EH (cell line): ENCODE measurements at places on chromosomes 6 and 20.

DNA sequence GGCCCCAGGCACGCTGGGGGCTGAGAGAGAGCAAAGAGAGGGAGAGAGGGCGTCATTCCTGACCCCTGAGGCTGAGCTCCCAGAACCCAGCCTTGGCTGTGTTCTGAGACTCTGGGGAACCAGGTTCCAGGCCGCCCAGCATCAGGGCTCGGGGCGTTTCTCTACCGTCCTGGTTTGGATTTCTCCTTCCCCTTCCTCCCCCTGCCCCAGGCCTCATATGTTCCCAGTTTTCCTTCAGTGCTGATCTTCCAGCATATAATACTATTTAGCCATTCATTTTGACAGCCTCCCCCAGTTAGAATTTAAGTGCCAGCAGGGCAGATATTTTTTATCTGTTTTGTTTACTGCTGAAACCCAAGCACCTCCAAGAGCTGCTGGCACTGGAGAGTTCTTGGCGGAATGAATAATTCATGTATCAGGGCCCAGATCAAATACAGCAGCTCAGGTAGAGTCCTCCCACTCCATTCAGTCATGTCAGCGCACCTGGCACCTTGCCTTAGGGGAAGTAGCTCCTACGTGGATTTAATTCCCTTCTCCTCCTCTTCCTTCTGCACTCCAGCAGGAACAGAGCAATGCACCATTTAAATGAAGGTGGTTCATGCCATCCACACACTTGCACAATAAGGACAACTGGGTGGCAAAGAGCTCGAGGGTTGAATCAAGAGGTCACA is 23.4 kb upstream of the FRMD1 start:
- no peak for DNase-seq

DNA sequence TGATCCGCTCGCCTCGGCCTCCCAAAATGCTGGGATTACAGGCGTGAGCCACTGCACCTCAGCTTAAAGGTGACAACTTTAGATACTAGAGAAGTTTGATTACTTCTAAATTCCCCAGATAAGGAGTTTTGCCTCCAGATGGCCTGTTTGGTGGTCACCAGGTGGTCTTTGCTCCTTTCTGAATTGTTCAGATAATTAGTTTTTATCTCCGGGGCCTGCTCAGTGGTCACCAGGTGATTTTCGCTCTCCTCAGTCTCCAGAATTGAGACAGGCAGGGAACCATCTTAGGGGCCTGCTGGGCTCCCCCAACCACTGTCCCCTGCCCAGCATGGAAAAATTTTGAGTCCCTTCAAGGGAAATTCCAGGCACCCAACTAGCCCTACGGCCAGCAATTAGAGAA is 62.6 kb downstream of the GPR6 start:
- no peak for DNase-seq

DNA sequence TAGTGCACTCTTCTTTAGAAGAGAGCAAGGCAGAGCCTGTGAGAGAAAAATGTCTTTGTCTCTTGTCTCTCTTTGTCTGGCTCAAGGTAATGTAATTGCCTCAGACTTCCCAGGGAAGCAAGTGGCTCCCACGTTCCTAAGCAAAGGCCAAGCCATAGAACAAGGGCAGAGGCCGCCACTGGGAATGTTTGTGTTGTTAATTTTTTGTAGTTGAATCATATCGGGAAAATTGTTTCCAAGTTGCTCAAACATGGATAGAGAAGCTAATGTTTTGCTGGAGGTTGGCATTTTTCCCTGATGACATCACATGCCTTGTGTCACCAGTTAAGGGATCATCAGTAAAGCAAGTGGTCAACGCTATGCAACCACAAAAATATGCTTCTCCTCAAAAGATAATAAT is 211.5 kb upstream of the FOXA2 start:
- DNase-seq, result peak; percentile 100

GRCh38 chr6:124721331-124721730 is 240.9 kb upstream of the RNF217 start:
- no peak for DNase-seq

GRCh38 chr6:89360415-89360999 is 8.0 kb upstream of the UBE2J1 start:
- peak; percentile 89 for DNase-seq

- DNase-seq, result peak; percentile 94
Observed at GRCh38 chr6:81752921-81753710, 635 bp upstream of the TENT5A start.

DNA sequence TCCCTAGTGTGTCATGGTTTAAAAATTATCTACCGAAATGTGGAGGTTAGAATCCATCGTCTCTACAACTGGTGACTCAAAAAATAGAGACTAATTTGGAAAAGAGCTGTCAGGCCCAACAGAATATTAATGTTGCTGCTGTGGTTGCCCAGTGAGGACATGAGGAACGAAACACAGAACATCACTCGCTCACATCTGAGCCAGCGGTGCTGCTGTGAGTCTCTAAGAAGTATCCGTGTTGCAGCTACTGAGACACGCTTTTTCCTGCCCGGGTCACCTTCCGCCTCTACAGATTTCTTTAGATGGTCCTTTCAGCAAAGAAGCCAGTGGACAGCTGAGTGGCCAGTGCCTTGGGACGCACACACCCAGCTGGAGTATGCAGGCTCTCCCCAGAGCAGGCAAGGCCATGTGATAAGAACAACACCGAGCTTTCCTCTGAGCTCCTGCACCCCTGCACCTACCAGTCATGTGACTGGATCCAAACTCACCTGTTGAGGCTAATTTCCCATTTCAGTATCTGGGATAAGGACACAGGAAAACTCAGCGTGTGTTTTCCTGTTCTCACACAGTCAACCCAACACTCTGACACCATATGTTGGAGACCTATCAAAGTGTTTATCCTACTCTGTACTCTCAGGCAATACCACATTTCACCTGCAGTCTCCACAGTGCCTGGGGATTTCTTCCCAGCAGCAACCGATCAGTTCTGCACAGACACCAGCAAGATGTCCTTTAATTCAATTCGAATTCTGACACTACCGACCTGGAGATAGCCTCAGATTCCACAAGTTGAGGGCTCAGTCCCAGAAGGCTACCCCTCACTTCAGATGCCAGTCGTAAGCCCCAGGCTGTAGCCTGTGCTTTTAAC is 119.0 kb upstream of the RPS6KA2 start:
- DNase-seq, result no peak
